ENCODE measurements at places on chromosomes 2 and 18.

GRCh38 chr18:68822926-68823325 lies 25.0 kb downstream of the CCDC102B start:
- no peak for DNase-seq

- no peak for DNase-seq
Observed at GRCh38 chr18:73944715-73945114, 202.9 kb downstream of the FBXO15 start.

DNA sequence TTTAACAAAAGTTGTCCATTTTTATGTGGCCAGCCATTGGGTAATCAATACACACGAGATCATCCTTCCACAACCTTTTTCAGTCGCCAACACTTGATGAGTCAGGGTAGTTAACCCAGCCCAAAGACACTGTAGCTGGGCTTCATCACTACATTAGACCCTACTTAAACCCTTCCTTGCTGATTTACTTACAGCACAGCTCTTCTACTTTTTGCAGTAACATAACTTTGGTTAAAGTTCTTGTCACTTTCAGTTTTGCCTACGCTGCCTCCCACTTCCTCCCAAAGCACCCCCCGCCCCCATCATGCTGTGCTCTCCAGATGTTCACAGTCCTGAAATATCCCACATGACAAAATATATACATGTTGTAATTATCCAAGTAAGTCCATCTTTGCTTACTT lies 103.6 kb downstream of the CDK15 start:
- DNase-seq = peak; percentile 7

- no peak for DNase-seq
Observed at GRCh38 chr2:146131048-146131447, 1611.1 kb upstream of the ZEB2 start.

DNA sequence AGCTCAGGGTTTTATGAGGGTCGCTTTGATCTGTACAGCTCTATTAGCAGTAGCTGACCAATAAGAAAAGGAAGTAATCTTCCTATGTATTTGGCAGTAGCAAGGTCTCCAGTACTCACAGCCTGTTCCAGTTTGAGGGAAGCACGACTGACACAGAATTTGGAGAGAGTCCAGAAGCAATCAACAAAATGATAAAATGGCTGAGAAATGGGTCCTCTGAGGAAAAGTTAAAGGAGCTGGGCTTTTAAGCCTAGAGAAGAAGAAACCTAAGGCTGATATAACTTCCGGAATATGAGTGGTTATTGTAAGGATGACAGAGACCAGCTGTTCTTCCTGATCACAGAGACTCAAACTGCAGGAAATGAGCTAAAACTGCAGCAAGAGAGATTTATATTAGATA lies 382.8 kb downstream of the GPD2 start:
- DNase-seq = no peak

DNA sequence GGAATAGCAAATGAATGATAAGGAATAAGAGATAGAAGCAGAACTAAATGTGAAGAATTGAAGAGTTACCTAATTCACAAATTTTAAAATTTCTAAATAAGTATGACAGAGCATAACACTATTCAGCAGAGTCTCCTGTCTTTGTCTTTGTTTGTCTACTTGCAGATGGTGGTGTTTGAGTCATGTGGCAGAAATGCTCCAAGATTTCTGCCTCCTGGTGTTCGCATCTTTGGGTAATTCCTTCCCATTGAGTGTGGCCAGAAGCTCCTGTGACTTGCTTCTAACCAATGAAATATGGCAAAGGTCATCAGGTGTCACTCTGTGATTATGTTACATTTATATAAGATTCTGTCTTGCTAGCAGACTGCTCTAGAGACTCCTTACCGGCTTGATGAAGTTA lies 45.6 kb upstream of the GALNT3 start:
- DNase-seq = no peak

All from activated naive CD8-positive, alpha-beta T cell treated with anti-CD3 and anti-CD28 coated beads, Interleukin-2, amount 50 U/mL, for 24 hours (primary cell).